Pons (tissue), 1 donor: ENCODE measurements at places on chromosomes 12 and 14.
A peak's percentile ranks its signal among the peaks of the same experiment; 100 is the strongest.

DNA sequence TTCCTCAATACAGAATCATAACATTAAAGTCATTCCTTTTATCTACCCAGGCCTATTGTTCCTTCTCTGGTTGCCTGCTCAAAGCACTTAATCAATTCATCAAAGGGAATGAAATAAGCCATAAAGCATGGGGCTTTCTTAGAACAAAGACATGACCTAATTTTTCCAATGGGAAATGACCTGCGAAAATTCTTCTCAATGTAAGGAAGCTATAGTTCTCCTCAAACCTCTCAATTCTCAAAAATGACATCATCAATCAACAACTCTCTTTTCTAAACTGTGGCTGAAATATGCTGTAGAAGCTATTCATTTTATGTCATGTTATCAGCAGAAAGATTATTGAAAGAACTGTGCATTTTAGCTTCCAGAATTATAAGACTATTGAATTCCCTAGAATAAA, 116.0 kb upstream of the PTPRR start:
- no peak for DNase-seq

- no peak for DNase-seq
Measured at GRCh38 chr12:6262623-6263022, 47.9 kb upstream of the PLEKHG6 start.

GRCh38 chr14:105123981-105124765, 44.4 kb downstream of the JAG2 start:
- no peak for DNase-seq

- DNase-seq, result no peak
Measured at GRCh38 chr12:93363841-93364297, 13.9 kb upstream of the NUDT4 start.

GRCh38 chr12:108468196-108468968, 46.7 kb upstream of the FICD start:
- DNase-seq, result no peak

GRCh38 chr12:1830981-1831963, 10.9 kb downstream of the LRTM2 start:
- no peak for DNase-seq

GRCh38 chr14:69093631-69094421, 59.1 kb downstream of the DCAF5 start:
- peak; percentile 98 for DNase-seq

GRCh38 chr14:58353516-58354299, 42.0 kb upstream of the TOMM20L start:
- no peak for DNase-seq

GRCh38 chr12:87779858-87780498, 249.2 kb downstream of the C12orf50 start:
- no peak for DNase-seq

GRCh38 chr14:96297000-96297399, 41.0 kb downstream of the BDKRB1 start:
- peak; percentile 26 for DNase-seq

GRCh38 chr12:107320033-107320928, 226.9 kb upstream of the CRY1 start:
- DNase-seq, result no peak

DNA sequence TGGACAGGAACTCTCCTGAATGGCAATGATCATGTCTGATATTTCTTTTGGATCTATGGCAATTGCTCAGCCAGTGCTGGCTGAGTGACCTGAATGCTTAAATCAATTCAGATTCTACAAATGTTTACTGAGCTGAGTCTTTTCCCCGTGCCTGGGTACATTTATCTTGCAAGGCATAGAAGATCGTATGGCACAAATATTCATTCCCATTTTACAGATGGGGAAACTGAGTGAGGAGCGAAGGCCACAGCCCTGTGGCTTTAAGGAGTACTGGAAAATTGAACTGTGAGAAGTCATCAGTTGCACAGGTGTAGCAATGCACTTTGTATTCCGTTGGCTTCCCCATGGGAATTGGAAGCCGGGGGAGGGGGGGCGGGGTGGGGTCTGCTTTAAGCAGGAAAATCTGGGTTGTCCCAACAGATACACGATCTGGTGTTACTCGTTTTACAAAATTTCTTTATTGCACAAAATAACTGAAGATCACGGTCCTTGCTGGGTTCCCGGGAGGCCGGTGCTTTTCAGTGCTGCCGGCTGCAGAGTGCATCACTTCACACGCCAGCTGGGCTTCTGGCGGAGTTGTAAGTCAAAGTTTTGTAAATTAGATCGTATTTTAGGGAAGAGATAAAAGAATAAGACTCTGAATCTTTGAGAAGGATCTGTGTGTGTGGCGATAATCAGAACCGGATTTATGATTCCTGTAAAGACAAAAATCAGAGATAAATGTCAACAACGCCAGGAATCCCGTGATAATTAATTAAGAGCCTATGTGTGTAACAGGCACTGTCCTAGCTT, 75.0 kb upstream of the MAP1LC3B2 start:
- DNase-seq, result no peak

DNA sequence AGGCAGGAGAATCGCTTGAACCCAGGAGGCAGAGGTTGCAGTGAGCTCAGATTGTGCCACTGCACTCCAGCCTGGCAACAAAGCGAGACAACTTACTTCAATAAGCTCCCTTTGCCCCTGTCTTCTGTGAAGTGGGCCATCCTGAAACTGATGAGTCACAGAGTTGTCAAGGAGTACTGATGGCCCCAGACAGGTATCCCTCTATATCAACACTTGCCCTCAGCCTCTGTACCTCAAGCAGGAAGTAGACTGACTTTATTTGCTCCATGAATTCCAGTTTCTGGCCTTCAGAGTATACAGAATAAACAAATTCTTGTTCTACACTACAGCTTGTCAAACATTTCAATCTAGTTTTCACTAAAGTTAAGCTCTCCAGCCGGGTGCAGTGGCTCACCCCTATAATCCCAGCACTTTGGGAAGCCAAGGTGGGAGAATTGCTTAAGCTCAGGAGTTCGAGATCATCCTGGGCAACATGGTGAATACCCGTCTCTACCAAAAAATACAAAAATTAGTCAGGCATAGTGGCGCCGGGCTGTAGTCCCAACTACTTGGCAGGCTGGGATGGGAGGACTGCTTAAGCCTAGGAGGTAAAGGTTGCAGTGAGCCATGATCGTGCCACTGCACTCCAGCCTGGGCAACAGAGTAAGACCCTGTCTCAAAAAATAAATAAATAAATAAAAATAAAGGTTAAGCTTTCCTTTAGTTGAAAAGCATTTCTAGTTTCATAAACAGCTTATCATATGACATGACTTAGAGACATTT, 16.4 kb upstream of the LRP10 start:
- no peak for DNase-seq

GRCh38 chr14:22047115-22047514, 373.5 kb upstream of the OR4E1 start:
- DNase-seq, result peak; percentile 89

DNA sequence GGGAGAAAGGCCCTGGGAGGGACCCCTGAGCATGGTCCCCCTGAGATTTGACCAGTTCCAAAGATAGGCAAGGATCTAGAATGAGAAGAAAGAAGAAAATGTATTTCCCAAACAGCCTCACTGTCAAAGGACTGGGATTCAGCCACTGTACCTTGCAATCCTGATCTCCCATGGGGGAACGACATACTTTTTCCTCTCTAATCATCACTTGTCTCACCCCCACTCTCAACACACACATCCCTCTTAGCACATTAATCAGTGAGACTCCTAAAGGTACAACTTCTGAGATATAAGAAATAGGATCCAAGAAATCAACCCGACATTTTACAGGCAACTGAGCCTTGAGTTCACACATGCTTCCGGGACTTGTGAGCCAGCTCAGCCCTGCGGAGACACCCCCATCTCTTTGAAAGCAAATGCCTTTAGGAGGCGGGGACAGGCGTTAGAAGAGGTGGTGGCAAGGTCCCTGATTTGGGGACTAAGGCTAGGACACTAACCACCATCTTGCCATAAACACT, 1.4 kb downstream of the MAP3K9 start:
- no peak for DNase-seq

DNA sequence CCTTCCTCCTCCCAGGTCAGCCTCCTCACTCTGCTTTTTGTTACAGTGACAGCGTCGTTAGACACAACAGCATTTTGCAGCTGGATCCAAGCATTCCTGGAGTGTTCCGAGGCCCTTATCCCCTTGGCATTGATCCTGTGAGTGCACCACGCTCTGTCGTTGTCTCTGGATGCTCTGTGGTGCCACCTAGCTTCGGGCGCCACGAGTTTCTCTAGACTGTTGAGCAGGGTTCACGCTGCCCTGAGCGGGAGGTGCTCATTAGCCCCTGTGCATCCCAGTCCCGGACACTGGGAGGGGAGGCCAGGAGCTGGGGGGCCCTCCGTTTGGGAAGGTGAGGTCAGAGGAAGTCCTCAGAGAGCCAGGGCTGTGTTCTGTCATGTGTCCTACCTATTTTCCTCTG, 17.3 kb upstream of the DNAH10 start:
- peak; percentile 24 for DNase-seq

- no peak for DNase-seq
Measured at GRCh38 chr12:30462249-30462648, 233.4 kb downstream of the IPO8 start.

GRCh38 chr14:50008562-50008961, 107.8 kb downstream of the VCPKMT start:
- DNase-seq, result no peak
